Cardiac muscle cell (in vitro differentiated cells and primary cell): ENCODE measurements at places on chromosomes 2 and 18.

DNA sequence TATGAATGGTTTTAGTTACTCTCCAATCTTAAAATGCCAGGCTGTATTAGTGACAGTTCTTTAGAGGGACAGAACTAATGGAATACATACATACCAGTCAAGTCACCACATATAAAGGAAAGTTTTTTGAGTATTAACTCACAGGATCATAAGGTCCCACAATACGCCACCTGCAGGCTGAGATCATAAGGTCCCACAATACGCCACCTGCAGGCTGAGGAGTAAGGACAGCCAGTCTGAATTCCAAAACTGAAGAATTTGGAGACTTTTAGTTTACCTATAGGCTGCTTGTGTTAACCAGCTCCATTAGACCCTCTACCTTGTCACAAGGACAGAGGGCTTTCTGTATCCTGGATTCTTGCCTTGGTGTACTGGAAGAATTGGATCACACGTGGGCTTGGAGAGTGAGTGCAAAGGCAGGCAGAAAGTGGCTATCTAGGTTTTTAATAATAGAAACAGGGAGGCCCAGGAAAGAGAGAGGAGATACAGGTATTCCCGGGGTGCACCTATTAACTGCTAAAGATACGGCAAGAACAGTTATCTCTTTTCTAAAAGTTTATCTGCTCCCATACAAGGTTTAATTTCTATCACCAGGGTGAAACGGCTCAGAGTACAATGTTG lies 234.9 kb upstream of the CYRIA start:
- peak; percentile 2 for DNase-seq
- H3K4me1 ChIP-seq, result no peaks in the 10 kb centered on the region
- H3K36me3 ChIP-seq, result no peaks in the 10 kb centered on the region
- H3K27ac ChIP-seq, result no peak overlapping the region
- H3K4me3 ChIP-seq, result no peak overlapping the region

DNA sequence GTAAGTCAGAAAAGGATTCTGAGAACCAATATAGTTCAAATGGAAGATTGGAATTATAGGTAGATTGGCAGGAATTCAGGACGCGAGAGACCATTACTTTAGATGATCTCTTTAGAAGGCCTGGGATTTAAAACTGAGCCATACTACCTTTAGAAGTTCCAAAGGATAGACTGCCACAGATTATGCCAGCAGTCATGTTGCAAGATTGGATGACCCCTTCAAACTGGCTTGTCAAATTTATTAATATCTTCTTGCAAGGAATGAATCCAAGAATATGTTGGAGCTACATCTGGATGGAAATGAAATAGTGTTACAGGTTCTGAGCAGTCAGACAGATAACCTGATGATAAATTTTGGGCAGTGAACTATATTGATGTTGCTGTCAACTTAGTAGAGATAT lies 22.0 kb downstream of the BABAM2 start:
- no peaks in the 10 kb centered on the region for H3K27me3 ChIP-seq
- no peaks in the 10 kb centered on the region for H3K36me3 ChIP-seq
- H3K4me3 ChIP-seq, result no peak overlapping the region
- no peak overlapping the region for H3K27ac ChIP-seq
- peaks cover 11% of the 10 kb centered on the region for H3K4me1 ChIP-seq
- DNase-seq, result no peak

DNA sequence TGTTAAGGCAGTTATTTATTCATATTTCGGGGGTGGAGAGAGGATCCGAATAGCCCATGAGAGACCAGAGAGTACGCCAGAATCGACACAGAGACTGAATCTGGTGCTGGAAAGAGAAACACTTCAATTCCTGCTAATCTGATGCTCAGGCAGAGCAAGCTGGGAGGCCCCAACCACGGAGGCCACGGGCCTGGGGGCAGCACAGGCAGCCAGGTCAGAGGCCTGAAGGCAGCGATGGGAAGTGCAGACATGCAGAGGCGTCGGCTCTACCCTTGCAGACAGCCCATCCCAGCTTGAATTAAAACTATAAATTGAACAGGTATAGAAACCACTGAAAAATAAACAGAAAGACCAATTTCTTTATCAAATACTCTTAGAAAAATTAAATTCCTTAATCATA lies 50.6 kb downstream of the PXDN start:
- peaks cover 13% of the 10 kb centered on the region for H3K36me3 ChIP-seq
- no peak overlapping the region for H3K4me3 ChIP-seq
- H3K4me1 ChIP-seq, result peaks cover 25% of the 10 kb centered on the region
- DNase-seq, result no peak

- no peak for DNase-seq
- no peaks in the 10 kb centered on the region for H3K27me3 ChIP-seq
- H3K36me3 ChIP-seq, result no peaks in the 10 kb centered on the region
- H3K27ac ChIP-seq, result no peak overlapping the region
- no peak overlapping the region for H3K4me3 ChIP-seq
- H3K4me1 ChIP-seq, result no peaks in the 10 kb centered on the region
Measured at GRCh38 chr2:143144813-143145455, 15.7 kb downstream of the ARHGAP15 start.
